Amygdala (tissue), 56 donors: ENCODE measurements at places on chromosomes 1 and 21.

GRCh38 chr1:113830039-113830438, 17.8 kb upstream of the RSBN1 start:
- DNase-seq: no peak

- no peak for DNase-seq
These were observed 142.4 kb downstream of the GLUL start for GRCh38 chr1:182249201-182249676.

- peak; percentile 83 for DNase-seq
These were observed at the start of gene BCAS2 for GRCh38 chr1:114581335-114582287. Gene BCAS2 (minus strand): TSS chr1:114581615. CDS start chr1:114581591, 24 bp downstream.

DNA sequence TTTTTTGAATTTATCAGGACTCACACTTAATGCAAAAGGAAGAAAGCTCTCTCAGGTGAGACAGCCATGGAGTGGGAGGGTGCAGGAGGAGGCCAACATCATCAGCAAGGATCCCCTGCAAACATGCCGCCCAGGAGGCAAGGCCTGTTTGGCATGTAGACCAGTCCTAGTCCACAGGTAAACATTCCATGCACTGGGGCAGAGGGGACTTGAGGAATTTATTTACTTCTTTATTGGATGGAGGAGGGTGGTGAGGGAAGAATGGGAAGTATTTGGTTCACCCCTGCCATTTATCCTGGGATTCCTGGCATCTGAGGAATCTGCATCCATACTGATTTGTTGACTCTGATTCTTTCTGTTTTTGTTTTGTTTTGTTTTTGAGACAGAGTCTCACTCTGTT, 1.5 kb upstream of the UQCRHL start:
- DNase-seq: no peak

DNA sequence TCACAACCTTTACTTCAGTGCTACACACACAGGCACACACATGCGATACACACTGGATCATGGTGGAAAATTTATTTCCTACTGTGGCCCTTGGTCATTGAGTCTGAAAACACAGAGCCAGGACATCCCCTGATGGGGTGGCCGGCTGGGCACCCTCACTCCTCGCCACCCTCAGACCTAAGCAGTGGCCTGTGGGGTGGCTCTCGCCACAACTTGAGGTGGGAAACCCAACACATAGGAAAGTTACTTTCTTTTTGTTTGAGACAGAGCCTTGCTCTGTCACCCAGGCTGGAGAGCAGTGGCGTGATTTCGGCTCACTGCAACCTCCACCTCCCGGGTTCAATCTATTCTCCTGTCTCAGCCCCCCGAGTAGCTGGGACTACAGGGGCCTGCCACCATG, 19.4 kb downstream of the CRYAA start:
- no peak for DNase-seq

DNA sequence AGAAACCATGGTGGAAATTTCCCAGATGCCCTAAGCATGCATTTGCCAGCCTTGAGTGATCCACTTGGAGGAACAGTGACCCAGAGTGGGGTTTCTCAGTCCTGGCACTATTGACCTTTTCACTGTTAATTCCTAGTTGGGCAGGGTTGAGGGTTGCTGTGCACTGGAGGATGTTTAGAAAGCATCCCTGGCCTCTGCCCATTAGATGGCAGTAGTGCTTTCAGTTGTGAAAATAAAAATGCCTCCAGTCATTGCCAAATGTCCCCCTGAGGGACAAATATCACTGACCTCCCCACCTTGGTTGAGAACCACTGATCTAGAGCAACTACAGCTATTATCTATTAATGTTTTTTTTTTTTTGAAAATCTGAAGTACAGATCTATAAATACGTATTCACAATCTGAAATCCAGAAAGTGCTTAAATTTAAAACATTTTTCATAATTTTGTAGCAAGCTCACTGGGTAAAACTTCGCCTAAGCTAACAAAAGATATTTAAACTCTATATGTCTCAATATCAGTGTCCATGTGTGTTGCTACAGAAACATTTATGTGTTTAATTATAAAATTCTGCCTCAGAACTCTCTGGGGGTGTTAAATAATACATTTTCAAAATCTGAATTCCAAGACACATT, 27.3 kb downstream of the F3 start:
- no peak for DNase-seq

GRCh38 chr1:225712391-225712790, 59.5 kb upstream of the ENAH start:
- no peak for DNase-seq

DNA sequence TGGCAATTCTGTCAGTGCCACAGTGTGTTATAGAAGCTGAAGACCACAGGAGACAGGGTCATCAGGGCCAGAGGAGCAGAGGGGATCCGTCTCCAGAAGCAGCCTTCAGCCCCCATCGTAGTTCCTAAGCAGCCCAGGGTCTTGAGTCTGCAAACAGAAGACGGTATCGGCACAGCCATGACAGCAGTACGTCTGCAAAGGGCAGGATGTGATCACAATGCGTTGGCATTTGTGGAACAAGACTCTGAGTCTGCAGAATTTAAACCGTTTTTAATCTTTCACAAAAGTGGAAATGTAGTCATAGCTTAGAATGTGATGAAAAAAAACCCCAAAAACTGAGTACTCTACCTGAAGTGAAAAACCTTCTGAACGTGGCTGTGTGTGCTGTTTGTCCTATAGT, 44.0 kb upstream of the SCCPDH start:
- no peak for DNase-seq

GRCh38 chr1:203828503-203828902, 32.9 kb upstream of the SNRPE start:
- no peak for DNase-seq

GRCh38 chr1:24094554-24094953, 17.4 kb downstream of the MYOM3 start:
- DNase-seq: no peak

DNA sequence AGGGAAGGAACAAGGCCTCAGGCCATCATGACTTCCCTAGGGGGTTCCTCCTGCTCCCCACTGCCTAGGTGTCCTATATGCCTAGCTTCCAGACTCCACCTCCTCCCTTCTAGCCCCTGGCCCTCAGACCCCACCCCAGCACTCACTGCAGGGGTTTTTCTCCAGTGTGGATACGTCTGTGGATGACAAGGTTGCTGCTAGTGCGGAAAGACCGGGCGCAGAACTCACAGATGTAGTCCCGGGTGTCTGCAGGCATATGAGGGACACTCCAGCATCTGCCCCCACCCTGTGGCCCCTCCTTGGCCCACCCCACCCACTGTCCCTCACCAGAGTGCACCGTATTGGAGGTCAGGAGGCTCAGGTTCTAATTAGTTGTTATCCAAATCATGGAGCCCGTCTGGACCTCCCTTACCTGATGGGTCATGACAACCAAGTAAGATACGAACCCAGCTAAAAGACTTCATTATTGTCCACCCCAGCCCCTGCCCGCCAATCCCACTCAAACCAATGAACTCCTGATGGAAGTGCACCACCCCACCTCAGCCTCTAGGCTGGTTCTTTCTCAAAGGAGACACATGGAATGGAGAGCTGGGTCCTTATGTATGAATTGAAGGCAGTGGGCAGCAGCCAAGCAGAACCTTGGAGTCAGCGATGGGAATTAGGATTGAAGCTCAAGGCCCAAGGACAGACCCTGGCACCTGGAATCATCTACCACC, 8.2 kb downstream of the ZNF692 start:
- no peak for DNase-seq

- no peak for DNase-seq
These were observed 54.1 kb upstream of the SLC45A1 start for GRCh38 chr1:8263791-8264190.

DNA sequence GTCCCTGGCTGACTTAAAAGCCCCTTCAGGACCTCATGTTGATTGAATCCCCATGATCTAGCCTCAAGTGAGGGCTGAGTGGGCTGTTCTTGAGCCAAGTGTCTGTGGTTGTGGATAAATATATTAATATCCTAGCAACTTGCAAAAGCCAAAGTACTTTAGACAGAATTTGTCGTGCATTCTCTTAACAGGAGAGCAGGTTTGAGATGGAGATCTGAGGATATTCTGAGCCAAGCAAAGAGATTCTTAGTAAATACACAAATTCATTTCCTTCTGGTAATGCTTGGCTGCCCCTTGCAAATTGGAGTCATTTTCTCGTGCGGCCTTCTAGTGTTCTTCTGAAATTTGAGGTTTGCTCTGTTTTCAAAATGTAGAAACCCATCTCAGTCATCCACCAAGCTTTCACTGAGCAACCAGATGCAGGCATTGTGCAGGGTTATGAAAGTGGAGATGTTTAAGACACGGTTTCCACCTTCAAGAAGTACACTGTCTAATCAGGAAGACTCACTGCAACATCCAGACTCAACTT, 242.1 kb upstream of the JUN start:
- no peak for DNase-seq

- DNase-seq: no peak
These were observed 497 bp upstream of the C1orf115 start for GRCh38 chr1:220689666-220690065.

- no peak for DNase-seq
These were observed 163.8 kb downstream of the CHRM3 start for GRCh38 chr1:239550178-239550577.
